ENCODE measurements at places on chromosomes 3 and 15.
A peak's percentile ranks its signal among the peaks of the same experiment; 100 is the strongest.

DNA sequence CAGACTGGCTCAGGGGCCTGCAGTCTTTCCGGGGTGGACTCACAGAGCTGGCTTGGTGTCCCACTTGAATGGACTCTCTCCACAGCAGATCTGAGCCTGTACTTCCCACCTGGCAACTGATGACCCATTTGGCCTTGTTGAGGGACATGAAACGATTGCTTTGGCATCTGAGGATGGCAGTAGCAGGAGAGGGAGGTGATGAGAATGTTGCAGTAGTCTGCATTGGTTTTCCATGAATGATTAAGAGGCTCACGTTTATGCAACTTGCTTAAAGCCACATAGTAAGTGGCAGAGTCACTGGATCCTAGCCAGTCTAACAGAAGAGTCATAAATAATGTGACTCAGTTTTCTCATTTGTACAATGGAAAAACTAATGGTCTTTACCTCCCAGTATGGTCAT is 21.9 kb downstream of the IL20RB start:
- DNase-seq = no peak

- DNase-seq = no peak
Observed at GRCh38 chr3:178083906-178084866, 452.1 kb upstream of the KCNMB2 start.

- DNase-seq = no peak
Observed at GRCh38 chr3:81554388-81554787, 207.1 kb downstream of the GBE1 start.

DNA sequence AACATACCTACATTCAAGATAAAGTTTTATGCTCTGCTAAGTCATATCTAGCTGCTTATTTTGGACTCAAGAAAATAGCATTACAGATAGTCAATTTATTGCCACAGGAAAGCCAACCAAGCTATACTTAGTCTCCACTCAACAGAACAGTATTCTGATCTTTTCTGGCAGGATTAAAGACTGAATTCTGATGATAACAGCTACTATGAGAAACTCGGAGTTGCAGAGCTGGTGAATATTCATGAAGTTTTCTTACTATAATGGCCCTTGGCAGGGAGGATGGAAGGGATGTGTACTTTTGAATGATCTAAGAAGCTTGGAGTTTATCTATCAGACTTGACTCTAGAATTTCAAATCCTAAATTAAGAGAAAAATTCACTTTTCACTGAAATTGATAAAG is 237.7 kb downstream of the CTNNB1 start:
- DNase-seq = no peak

DNA sequence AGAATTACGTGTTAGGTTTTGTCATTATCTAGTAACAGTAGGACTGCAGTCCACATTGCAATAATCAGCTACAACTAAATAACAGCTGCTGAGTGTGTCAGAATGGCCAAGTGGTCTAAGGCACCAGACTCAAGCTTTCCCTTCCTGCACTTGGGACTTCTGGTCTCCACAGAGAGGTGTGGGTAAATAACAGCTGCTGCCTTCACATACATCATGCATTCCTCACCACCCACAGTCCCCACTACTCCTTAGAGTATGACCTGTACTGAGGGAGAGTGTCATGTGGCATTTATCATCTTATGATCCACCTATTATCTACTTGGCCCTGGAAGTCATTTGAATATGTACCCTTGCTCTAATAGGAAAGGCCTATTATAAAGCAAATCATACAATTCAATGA is 22.2 kb upstream of the ZMAT3 start:
- no peak for DNase-seq

- DNase-seq = no peak
Observed at GRCh38 chr15:62219799-62220198, 54.7 kb upstream of the C2CD4B start.

DNA sequence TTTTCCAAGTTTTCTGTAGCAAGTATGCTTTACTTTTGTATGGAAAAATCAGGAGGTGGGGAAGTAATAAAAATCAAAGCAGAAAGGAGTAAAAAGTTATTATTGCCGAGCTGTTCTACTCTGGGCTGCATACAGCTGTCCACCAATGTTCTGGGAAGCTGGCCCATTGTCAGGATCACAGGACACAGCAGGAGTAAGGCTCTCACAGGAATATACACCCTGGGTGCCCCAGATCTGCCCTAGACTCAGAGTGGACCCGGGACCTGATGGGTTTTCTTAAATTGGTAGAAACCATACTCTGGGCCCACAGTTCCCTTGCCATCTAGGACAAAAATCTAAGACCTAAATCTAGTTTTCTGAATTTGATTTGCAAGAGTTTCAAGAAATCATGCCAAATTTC is 60.4 kb downstream of the TNIK start:
- no peak for DNase-seq

DNA sequence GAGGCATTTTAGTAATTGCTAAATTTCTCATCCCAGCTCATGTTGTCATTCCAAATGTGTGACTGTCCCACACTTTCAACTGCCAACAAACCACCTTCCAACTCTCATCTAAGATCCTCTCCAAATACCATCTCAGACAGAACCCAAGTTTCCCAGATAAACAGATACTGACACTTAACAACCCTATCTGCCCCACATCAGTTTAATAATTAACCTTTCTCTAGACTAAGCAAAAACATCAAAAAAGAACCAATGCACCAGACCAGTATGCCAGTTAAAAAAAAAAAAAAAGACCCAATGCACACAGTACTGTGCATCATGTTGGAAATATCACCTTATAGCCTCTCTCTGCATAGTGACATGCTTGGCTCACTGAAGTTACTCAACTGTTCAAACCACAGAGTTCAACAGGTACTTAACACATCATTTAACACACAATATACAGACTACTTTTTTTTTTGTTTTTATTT is 5.5 kb downstream of the SFMBT1 start:
- DNase-seq = no peak

DNA sequence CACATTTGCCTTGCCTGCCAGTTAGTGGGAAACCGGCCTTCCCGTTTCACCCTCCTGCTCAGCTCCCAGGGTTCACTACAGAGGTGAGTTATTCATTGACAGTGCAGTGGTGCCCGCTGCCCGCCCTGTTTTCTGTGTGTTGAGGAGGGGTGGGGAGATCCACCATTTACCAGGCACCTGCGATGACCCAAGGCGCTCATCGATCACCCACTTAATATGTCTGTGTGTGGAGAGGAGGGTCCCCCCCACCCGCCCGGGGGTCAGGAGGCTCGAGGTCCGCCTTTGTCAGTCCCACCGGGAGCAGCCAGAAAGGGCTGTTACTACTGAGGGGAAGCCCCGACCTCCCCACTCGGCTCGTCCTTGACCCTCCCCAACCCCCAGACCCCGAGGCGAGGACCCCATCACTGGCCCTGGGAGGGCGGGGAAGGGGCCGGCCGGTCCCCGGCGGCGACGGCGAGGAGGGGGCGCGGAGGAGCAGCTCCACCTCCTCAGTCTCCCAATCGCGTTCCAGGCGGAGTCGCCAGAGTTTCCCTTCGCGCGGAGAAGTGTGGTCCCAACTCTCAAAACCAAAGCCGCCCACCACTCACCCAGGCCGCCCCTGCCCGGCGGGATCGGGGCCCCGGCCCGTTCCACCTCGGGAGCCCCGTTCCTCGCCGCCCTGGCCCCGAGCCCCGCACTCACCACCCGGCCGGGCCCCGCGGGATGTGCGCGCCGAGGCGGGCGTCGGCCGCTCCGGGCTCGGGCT is 1.1 kb downstream of the PLXNB1 start:
- DNase-seq = no peak

DNA sequence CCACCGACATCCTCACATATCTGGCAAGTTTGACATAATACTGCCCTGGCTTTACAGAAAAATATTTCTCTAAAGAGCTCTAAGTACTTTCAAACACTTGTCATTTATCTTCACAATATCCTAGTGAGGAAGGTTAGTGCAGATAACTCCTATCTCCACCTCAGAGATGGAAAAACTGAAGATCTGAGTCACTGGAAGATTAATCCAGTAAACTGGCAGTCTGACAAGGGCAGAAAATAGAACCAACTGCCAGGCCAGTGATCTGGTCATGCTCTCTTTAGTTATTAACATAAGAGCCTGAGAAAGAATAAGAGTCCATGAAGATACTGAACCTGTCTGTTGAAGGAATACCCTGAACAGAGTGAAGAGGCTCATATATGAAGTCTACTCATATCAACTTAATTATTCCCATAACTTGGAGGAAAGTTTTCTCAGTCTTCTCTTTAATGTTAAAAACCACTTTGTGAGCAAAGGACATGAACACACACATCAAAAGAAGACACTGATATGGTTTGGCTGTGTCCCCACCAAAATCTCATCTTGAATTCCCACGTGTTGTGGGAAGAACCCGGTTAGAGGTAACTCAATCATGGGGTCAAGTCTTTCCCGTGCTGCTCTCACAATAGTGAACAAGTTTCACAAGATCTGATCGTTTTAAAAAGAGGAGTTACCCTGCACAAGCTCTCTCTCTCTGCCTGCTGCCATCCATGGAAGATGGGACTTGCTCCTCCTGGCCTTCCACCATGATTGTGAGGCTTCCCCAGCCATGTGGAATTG is 61.4 kb downstream of the GOLIM4 start:
- no peak for DNase-seq

- DNase-seq = peak; percentile 1
Observed at GRCh38 chr3:182795389-182795782, 2.1 kb downstream of the ATP11B start.

GRCh38 chr3:17964108-17964507 is 221.7 kb upstream of the TBC1D5 start:
- no peak for DNase-seq

GRCh38 chr3:184186184-184186901 is at the start of gene ABCF3:
Gene ABCF3, plus strand, starts transcription at chr3:184186199. Its CDS starts 9 bp downstream, at chr3:184186208.
- no peak for DNase-seq

DNA sequence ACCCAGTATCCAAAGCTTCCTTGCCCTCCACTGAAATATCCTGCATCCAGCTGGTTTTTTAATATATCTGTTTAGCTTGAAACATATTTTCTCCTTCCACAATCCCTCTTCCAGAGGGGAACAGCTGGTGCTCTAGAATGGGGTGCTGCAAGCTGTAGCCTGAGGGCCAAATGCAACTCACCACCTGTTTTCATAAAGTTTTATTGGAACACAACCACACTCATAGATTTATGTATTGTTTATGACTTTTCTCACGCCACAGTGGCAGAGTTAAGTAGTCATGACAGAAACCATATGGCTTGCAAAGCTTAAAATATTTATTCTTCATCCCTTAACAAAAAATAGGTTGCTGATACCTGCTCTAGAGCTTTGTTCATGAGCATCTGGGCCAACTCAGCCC is 298.7 kb downstream of the CLSTN2 start:
- DNase-seq = no peak
